Stimulated activated CD4-positive, alpha-beta T cell treated with anti-CD3 and anti-CD28 coated beads, Interleukin-12 subunit alpha, Interleukin-12 subunit beta, amount 100 ng/mL, for 24 hours (primary cell): ENCODE measurements at places on chromosomes 1 and 21.

DNA sequence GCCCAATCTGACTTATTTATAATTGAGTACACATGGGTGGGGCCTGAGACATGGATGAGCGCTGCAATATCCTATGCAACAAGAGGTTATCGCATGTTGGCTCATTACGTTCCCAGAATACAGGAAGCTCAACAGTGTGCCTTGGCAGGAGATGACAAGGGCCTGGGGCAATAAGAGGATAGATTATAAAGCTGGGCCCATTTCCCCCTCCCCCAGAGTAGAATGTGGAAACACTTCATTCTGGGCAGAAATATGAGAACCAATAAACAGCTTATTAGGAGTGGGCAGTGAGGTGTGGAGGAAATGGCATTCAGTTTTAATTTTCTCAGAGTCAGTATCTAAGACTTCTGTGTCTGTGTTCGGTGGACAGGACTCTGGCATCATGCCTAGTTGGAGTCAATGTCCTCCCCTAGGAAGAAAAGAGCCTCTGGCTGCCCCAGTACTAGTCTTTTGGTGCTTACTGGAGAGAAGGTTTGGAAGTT is 92.8 kb downstream of the PIK3R3 start:
- DNase-seq: no peak

DNA sequence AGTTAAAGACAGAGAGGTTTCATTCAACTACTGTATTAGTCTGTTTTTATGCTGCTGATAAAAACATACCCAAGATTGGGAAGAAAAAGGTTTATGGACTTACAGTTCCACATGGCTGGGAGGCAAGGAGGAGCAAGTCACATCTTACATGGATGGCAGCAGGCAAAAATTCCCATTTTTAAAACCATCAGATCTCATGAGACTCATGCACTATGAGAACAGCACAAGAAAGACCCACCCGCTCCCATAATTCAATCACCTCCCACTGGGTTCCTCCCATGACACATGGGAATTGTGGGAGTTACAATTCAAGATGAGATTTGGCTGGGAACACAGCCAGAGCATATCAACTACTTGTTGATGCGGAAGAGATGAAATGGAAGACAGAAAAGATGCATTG is 9.2 kb downstream of the GPR161 start:
- DNase-seq: no peak

- no peak for DNase-seq
These were observed 61.2 kb downstream of the CRP start for GRCh38 chr1:159653201-159653600.

DNA sequence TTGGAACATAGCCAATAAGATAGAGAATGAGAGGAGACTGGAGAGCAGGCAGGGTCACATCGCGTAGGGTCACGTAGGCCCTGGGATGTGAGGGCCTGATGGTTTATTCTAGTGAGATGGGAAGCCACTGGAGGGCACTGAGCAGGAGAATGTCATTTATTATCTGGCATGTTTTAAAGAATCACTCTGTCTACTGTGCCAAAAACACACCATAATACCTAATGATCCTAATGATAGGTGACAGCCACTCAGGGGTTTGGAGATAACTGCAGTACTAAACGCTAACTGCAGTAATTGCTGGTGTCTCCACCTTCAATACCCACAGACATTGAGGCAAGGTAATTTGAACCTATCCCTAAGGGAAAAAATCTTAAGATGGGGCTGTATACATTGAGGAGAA is 185.4 kb downstream of the TTLL7 start:
- no peak for DNase-seq

DNA sequence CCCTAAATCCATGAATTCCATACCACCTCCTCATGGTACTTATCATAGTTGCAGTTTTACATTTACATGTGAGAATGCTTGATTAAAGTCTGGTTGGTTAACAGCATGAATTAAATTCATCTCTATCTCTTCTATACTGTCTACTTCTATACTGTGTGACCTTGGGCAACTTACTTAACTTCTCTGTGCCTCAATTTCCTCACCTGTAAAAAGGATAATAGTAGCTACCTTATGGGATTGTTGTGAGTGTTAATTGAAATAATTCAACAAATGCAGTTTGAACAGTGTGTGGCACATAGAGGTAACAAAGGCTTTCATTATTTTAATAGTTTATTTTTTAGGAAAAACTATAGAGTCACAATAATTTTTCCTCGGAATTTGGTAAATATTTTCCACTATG is 231.3 kb downstream of the RRAGC start:
- no peak for DNase-seq

DNA sequence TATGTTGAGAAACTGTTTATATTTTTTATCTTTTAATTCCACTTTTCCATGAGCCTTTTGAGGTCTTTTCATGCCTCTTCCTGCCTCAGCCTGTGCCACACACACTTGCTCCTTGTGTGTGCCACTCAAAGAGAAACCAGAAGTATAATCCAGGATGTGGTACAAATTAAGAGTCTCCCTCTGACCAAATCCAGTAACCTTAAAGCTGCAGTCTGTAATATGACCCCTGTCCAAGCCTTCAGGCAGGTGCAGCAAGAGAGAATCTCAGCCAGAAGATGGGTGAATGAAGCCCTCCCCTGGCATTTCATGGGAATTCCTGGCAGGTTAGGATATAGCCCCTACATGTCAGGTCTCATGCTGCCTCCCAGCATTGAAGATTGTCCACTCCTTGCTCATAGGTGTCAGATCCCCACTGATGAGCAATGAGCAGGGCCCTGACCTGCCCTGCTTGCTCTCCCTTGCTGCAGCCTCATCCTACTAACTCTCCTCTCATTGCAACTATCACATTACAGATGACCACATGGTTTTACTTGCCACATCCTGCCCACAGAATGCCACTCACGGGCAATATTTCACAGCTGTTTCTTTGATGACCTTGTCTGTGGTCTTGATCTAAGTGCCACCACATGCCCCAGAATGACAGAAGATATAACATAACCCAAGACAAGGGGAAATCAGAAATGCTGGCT is 169.3 kb downstream of the SEC16B start:
- no peak for DNase-seq

DNA sequence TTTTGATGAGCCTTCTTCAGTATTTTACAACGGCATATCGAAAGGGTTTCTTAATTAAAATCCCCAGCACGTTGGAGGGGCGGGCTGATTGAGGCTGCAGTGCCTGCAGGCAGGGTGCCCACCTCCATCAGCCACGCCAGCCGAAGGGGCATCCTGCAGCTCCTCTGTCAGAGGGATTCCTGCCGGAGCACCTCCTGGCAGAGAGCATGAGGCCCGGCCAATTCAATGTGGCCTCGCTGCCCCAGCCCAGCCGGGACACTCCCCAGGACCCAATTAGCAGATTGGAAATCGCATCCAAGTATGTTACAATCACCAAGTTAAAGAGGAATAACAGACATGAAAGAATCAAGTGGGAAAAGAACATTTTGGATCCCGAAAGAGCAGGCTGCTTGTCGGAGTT is 216.6 kb downstream of the ST6GALNAC3 start:
- no peak for DNase-seq

GRCh38 chr1:156525856-156526489 is 25.4 kb upstream of the MEF2D start:
- DNase-seq: no peak

DNA sequence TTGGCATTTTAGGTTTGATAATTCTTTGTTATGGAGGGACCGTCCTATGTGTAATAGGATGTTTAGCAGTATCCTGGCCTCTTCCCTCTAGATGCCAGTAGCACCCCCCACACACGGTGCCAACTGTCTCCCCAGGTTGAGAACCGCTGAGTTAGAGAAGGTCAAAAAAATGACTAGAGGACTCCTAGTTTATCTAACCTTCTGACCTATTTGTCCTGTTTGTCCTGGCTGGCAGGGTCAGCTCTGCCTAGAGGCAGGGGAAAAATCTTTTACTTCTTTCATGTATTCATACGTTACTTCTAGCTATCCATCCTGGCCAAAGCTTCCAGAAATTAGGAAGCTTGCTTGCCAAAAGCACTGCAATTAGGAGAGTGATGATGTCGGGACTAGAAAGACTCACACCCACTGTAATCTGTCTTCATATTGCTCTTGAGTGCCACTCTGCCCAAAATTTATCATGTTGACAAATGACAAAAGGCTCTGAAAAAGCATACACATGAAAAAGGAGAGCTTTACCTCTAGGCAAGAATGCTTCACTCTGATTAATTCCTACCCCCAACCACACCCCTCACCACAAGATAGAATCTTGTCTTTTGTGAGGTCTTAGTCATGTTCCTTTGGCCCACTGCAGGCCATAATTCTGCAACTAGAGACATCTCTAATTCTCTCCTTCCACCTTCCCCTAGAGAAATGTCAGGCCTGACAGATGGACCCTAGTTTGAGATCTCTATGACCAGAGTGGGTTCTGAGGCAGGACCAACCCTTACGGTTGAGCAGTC is 14.4 kb upstream of the AKR1A1 start:
- no peak for DNase-seq

GRCh38 chr1:19313636-19313959 is 1.5 kb downstream of the SLC66A1 start:
- no peak for DNase-seq

GRCh38 chr1:67893126-67893495 is 59.8 kb upstream of the GNG12 start:
- no peak for DNase-seq

- no peak for DNase-seq
These were observed 32.1 kb downstream of the SH3BGR start for GRCh38 chr21:39483917-39484316.

GRCh38 chr1:222785529-222785928 is 29.3 kb upstream of the DISP1 start:
- no peak for DNase-seq

- no peak for DNase-seq
These were observed 1.7 kb upstream of the ANGPTL7 start for GRCh38 chr1:11187494-11187893.

- no peak for DNase-seq
These were observed 4.3 kb upstream of the DPYD start for GRCh38 chr1:97925151-97925550.

DNA sequence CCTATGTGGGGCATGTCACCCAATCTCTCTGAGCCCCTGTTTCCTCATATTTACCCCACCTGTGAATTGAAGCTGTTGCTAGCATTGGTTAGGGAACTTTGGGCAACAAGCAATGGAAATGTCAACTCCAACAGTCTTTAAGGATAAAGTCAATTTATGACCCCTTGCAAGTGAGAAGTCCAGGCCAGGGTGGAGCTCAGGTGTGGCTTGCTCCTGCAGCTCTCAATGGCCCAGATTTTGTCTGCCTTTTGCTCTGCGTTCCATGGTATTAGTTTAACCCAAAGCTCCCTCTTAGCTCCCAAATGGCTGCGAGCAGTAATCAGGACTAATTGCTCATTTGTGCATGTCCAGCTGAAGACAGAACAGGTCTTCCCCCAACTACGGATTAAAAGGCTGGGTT is 70.4 kb upstream of the ABCG1 start:
- no peak for DNase-seq

DNA sequence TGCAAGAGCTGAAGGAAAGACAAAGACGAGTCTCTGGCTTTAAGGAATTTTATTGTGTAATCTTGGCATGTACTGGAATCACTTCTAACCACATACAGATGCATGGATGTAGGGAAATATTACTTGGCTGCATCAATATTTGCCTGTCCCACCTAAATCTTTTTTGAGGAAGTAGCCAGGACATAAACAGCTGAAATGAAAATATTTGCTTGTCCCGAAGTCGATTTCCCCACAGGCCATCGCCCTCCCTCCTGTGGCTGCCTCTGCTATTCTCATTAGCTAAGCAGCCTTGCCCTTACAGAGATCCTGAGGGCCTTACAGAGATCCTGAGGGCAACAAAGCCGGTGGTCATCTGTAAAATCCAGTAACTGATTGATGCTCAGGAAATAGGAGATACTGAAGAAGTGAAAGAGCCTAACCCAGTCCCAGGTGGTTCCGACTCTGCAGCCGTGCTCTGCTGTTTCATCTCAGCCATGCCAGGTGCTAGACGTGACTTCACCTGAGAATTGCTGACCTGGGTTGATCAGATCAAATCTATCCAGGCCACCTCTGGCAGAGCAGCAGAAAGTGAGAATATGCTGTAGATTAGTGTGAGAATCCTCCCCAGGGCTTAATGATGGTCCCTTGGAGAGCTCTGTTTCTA is 25.5 kb downstream of the MAN1C1 start:
- DNase-seq: no peak

DNA sequence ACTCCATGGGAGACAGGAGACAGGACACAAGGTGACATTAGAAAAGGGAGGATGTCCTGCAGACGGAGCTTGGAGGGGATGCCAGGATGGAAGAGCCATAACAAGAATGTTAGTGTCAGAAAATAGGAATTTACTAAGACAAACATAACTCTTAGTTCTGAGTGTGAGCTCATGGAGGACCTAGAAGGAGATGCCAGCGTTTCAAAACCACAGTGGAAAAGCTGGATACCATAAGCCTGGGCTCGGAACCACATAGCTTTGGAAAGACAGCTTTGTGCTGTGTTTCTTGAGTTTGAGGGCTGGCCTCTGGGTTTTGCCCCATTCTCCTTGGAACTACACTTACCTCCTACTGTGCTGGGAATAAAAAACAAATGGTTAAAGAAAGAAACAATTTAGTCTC is 128.4 kb downstream of the S1PR1 start:
- DNase-seq: no peak

- DNase-seq: no peak
These were observed 19.4 kb downstream of the HSD11B1 start for GRCh38 chr1:209723756-209724693.

DNA sequence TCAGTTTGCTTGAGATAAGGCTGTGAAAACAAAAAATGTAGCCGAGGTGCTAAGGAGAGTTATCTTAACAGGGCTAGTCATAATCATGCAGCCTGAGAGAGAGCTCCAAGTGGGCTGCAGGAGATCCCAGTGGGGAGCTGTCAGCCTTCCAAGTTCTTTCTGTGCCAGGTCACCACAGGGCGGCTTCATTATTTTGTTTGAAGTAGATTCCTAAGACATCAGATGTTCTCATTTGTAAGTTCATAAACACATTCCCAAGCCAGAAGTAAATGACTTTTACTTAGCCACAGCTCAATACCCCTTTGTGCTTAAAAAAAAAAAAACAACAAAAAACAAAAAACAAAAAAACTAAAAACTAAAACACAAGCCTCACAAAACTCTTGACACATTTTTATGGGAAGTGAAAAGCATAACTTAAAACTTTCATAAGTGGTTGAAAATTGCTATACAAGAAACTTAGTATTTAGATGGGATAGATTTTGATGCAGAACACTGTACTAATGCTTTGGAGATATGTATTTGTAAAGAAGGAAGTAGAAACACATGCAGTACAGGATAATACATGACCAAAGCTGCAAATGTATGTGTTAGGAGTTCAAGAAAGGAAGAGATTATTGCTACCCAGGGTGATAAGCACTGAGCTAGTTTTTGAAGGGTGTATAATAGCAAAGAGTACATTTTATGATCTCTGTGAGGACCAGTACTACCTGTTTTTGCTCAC is 8.6 kb downstream of the CDC14A start:
- no peak for DNase-seq

DNA sequence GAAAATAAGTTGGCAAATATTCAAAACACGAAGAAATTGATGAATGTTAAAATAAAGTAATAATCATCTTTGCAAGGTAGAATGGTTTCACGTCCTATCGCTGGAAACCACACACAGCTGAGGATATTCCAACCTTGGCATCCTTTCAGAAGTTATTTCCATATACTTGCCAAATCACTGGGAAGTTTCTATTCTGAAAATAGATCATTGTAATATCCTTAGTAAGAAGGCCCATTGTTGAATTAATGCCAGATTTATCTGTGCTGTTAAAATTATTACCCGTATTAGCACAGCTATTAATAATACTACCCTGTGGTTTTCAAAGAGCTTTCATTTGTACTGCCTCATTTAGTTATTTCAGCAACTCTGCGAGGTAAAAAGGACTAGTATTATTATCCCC is 81.1 kb downstream of the OLFM3 start:
- no peak for DNase-seq
